ENCODE measurements at places on chromosomes 16 and 17.

- no peak for DNase-seq
Measured at GRCh38 chr17:73182616-73183310, 10.1 kb upstream of the COG1 start.

- DNase-seq, result no peak
Measured at GRCh38 chr17:79504181-79504605, 106.7 kb downstream of the RBFOX3 start.

GRCh38 chr16:73792199-73793020 is 504.2 kb upstream of the PSMD7 start:
- DNase-seq, result no peak

DNA sequence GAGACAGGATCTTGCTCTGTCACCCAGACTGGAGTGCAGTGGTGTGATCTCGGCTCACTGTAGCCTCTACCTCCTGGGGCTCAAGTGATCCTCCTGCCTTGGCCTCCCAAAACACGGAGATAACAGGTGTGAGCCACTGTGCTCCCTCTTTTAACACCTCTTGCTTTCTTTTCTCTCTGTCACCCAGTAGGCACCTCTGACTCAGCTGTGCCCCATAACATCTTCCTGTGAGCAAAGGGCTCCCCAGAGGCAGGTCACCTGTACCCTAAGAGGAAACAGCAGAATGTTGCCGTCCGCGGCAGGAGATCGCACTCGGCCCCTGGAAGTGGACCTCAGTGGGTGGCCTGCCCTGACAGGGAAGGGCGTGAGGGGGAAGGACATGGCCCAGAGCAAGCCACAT is 918 bp upstream of the NLRC3 start:
- DNase-seq, result no peak

DNA sequence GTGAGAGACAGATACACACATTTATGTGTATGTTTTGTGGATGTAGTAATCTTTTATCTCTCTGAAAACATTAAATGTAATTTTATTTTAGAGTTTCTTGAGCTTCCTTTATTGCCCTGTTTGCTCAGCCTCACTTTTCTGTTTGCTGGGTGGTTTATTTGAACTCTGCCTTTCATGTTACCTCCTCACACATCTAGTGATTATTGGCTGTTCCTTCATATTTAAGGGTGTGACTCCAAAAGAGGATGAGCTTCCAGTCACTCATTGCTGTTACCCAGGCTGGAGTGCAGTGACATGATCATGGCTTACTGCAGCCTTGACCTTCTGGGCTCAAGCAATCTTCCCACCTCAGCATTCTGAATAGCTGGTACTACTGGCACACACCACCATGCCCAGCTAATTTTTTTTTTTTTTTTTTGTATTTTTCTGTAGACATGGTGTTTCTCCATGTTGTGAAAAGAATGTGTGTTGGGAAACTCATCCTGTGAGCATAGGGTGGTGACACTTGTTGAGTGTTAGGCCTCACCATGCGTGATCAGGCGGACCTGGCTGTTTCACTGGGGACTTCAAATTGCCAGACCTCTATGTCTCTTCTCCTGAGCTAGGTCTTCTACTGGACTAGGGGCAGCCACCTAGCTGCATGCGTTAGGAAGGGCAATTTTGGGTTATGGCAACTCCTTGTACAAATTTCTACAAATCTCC is 37.8 kb downstream of the GOSR1 start:
- DNase-seq, result no peak

DNA sequence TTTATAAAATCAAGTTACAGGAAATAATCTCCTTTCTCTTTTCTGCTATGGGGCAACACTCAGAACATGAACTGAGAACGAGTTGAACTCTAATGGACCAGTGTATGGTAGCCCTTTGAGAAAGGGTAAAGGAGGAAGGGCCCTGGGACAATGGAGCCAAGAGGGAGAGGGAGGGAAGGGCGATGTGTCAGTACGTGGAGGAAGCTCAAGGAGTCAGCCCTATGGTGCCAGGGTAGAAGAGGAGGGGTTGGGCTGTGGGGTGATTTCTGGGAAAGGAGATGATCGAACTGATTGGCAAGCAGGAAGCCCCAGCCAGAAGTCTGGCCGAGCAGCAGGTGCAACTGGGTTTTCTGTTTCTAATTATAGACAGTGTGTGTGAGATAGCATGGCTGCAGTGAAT is 4.3 kb upstream of the WIPI1 start:
- DNase-seq, result no peak

DNA sequence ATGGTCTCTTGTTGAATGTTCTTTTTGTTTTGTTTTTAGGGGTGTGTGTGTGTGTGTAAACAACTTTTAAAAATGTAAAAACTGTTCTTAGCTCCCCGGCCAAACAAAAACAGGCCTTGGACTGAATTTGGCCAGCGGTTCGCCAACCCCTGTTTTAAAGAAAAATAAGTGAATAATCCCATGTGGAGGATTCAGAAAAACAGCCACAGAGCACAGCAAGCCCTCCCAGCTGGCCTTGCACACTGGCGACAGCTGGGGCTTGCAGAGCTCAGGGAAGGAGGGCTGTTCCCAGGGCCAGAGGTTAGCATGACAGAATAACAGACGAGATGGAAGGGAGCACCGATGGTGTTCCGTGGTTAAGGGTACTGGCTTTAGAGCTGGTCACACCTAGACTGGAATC is 39.0 kb downstream of the EMP2 start:
- DNase-seq, result no peak

DNA sequence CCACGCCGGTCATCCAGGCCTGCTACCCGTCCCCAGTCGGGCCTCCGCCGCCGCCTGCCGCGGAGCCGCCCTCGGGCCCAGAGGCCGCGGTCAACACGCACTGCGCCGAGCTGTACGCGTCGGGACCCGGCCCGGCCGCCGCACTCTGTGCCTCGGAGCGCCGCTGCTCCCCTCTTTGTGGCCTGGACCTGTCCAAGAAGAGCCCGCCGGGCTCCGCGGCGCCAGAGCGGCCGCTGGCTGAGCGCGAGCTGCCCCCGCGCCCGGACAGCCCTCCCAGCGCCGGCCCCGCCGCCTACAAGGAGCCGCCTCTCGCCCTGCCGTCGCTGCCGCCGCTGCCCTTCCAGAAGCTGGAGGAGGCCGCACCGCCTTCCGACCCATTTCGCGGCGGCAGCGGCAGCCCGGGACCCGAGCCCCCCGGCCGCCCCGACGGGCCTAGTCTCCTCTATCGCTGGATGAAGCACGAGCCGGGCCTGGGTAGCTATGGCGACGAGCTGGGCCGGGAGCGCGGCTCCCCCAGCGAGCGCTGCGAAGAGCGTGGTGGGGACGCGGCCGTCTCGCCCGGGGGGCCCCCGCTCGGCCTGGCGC is 2.4 kb downstream of the HIC1 start:
- no peak for DNase-seq

- DNase-seq, result no peak
Measured at GRCh38 chr16:6749698-6750097, 582.9 kb upstream of the RBFOX1 start.

- no peak for DNase-seq
Measured at GRCh38 chr17:55264278-55264644, 499 bp upstream of the HLF start.

GRCh38 chr17:6691546-6691945 is 21.6 kb downstream of the SLC13A5 start:
- DNase-seq, result no peak

DNA sequence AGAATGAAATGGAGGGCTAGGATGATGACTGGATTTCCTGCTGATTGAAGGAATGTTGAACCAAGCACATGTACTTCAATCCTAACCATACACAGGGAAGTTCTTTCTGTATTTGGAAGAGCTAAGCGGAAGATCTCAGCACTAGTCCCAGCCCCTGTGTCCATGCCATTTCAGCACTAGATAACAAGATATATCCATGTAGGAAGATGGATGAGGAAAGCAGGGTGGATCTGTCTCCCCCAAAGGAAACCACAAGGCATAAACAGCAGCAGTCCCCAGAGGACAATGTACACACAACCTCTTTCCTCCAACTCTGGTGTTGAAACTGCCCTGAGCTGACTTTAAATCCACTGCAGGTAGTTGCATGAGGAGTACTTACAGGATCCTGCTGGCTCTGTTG is 75.1 kb downstream of the GRIN2A start:
- DNase-seq, result no peak

DNA sequence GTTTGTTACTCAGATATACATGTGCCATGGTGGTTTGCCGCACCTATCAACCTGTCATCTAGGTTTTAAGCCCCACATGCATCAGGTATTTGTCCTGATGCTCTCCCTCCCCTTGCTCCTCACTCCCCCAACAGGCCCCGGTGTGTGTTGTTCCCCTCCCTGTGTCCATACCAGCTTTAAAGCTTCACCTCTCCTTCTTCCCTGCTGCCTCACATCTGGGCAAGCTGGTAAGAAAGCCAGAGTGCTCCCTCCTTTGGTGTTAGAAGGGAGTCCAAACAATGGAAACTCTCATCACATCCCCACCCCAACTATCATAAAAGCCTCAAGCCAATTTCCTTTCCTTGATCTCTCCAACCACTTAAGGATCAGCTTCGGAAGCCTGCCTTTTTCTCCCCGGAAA is 1115.6 kb upstream of the GOT2 start:
- no peak for DNase-seq

DNA sequence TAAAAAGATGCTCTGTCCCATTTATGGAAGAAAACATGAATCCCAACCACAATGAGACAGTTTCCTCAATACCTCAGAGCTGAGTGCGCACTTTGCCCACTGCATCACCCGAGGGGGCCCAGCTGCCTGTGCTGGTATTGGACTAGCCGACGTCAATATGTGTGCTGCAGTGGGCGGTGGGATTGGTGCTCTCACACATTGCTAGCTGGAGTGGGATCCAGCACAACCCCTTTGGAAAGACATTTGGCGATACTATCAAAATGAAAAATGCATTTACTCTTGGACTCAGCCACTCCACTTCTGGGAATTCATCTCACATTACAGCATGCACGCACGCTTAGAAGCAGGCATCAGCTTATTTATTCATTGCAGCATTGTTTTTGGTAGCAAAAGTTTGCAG is 289.2 kb upstream of the FOXF1 start:
- DNase-seq, result peak; percentile 17

DNA sequence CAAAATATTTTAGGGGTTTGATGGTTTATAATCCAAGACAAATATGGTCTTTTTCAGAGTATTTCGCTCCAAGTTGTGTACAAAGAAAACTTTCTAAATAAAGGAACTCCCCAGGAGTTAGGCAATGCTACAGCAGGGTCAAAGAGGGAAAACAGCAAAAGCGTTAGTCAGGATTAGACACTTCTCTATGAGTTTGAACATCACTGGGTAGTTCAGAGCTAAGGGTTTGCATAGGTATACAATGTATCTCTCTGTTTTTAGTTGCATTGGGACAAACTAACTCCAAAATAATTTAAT is 34.8 kb downstream of the FAM20A start:
- no peak for DNase-seq

GRCh38 chr16:27722207-27722606 is 172.3 kb downstream of the KATNIP start:
- no peak for DNase-seq

DNA sequence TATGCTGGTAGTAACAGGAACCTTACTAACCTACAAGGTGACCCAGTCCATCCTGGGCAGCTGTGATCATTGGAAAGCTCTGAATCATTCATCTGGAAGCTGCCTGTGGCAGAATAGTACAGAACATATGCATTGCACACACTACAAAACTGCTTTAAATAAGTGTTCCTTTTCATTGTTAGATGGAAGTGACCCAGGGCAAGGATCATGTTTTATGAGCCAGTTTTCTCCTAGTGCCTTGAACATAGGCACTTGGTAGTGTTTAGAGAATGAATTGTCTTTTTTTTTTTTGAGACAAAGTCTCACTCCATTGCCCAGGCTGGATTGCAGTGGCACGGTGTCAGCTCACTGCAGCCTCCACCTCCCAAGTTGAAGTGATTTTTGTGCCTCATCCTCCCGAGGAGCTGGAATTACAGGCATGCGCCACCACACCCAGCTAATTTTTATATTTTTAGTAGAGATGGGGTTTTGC is 55.4 kb downstream of the TENT4B start:
- DNase-seq, result peak; percentile 10

GRCh38 chr17:66304304-66305174 is 2.1 kb downstream of the PRKCA start:
- DNase-seq, result no peak

GRCh38 chr17:50220811-50221210 is 19.4 kb upstream of the COL1A1 start:
- no peak for DNase-seq

DNA sequence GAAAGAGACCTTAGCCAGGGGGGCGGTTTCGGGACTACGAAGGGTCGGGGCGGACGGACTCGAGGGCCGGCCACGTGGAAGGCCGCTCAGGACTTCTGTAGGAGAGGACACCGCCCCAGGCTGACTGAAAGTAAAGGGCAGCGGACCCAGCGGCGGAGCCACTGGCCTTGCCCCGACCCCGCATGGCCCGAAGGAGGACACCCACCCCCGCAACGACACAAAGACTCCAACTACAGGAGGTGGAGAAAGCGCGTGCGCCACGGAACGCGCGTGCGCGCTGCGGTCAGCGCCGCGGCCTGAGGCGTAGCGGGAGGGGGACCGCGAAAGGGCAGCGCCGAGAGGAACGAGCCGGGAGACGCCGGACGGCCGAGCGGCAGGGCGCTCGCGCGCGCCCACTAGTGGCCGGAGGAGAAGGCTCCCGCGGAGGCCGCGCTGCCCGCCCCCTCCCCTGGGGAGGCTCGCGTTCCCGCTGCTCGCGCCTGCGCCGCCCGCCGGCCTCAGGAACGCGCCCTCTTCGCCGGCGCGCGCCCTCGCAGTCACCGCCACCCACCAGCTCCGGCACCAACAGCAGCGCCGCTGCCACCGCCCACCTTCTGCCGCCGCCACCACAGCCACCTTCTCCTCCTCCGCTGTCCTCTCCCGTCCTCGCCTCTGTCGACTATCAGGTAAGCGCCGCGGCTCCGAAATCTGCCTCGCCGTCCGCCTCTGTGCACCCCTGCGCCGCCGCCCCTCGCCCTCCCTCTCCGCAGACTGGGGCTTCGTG is at the start of gene MAPT:
Gene MAPT (plus strand): TSS at position 533 of the 763 bp plus-strand sequence. CDS start 67,784 bp downstream, outside the sequence.
- DNase-seq, result peak; percentile 55

DNA sequence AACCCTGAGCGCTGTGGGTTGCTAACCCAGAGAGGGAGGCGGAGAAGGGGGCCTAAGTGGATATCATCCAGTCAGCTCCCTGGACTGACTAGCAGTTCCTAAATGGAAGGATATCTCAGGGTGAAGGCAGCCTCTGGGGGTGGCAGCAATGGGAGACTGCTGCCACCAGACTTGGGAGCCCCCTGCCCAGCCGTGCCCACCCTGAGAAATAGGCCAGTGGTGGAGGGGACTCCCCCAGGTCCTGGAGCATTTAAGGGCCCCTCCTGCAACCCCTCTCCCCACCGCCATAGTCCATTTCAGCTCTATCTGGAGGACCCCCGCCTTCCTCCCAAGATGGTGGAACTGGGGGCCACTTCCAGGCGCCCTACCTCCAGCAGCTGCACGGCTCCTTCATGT is 8.4 kb downstream of the TSPOAP1 start:
- no peak for DNase-seq
